Colonic mucosa (tissue), 4 donors: ENCODE measurements at places on chromosomes 5 and 9. TPM values are rescaled to one million over a fixed set of nuclear protein-coding genes. Genes with fewer than 3 reads are reported as not detected.

PCDHB13 gene
- total RNA-seq, result 0.40 TPM

EIF4E1B gene
- total RNA-seq, result not detected

FGFR4 gene
- 118 TPM for total RNA-seq

DMRT3 gene
- not detected for total RNA-seq

SHISAL2B gene
- not detected for total RNA-seq

IFNA14 gene
- total RNA-seq, result not detected

FBXL7 gene
- 1.6 TPM for total RNA-seq

FBP2 gene
- not detected for total RNA-seq

MYO10 gene
- 57.9 TPM for total RNA-seq

ZNF354B gene
- 9.3 TPM for total RNA-seq

OLFML2A gene
- total RNA-seq, result 2.9 TPM

OSMR gene
- 3.0 TPM for total RNA-seq

DIRAS2 gene
- total RNA-seq, result not detected

ZNF879 gene
- 2.7 TPM for total RNA-seq

ISCA1 gene
- total RNA-seq, result 22.4 TPM

OGN gene
- total RNA-seq, result 13.9 TPM

OLFM1 gene
- 3.8 TPM for total RNA-seq

AQP7 gene
- 7.4 TPM for total RNA-seq

SLIT3 gene
- total RNA-seq, result 7.6 TPM

PLPP7 gene
- total RNA-seq, result 1.1 TPM

UNC13B gene
- 43.6 TPM for total RNA-seq

NR4A3 gene
- 3.9 TPM for total RNA-seq

BTNL8 gene
- total RNA-seq, result 51.6 TPM

PDE8B gene
- total RNA-seq, result 1.8 TPM

IL4 gene
- not detected for total RNA-seq

IL3 gene
- total RNA-seq, result 0.25 TPM

PRSS3 gene
- total RNA-seq, result 148 TPM

GFI1B gene
- total RNA-seq, result 1.3 TPM

GABRP gene
- not detected for total RNA-seq

ANKRD31 gene
- total RNA-seq, result 0.05 TPM

LCN9 gene
- total RNA-seq, result not detected

STC2 gene
- total RNA-seq, result 2.5 TPM

LSM11 gene
- 5.1 TPM for total RNA-seq
